Fibroblast of skin of abdomen (primary cell): ENCODE measurements at places on chromosomes 12 and 14.
A peak's percentile ranks its signal among the peaks of the same experiment; 100 is the strongest.

- no peak for DNase-seq
Measured at GRCh38 chr12:32777159-32777558, 21.5 kb upstream of the YARS2 start.

- peak; percentile 4 for DNase-seq
Measured at GRCh38 chr14:84272290-84272721, 1257.6 kb upstream of the FLRT2 start.

- peak; percentile 70 for DNase-seq
Measured at GRCh38 chr14:100410056-100410565, 87.0 kb downstream of the SLC25A47 start.

DNA sequence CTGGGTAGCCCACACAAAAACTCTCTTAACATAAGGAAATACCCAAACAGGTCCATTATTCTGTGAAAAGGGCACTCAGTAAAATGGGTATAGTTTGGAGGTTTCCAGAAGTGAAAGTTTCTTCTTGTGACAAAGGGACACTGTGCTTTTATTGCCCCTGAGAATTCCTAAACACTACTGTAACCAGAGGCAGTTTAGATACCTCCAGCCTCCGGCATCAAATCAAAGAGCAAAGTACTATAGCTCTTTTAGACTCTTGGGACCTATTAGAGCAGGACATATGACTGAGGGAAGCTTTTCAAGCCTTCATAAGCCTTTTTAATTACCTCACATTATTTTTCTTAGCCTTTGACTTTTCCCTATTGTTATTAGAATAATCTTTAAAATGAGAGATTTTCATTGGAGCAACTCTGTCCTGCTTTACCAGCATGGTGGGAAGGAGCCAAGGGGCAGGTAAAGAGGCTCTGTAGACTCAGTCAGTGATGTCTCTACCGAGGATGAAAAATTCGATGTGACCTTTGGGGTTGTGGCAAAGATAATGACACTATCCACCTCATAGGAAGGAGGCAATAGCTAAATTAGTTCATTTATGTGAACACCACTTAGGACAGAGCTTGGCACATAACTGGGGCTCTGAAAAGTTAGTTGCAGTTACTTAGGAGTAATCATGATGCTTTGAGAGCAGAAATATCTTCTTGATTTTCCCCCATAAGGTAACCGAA, 85.1 kb downstream of the IFNG start:
- DNase-seq, result no peak

DNA sequence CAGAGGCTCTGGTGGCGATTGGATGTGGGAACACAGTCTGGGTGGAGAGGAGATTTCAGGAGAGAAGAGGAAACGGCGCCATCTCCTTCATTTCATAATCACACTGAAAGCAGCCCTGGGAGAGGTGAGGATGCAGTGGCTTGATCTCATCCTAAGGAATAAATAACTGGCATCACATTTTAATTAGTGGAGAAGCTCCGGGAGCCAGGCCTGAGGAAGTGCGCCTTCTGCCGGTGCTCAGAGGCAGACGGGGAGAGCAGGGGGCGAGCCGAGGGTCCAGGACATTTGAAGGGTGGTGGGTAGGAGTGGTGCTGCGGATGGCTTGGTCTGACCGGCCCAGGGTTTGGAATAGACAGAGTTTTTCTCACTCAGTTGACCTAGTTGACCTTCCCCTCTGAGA, 265.0 kb downstream of the CACNA1C start:
- DNase-seq, result no peak

DNA sequence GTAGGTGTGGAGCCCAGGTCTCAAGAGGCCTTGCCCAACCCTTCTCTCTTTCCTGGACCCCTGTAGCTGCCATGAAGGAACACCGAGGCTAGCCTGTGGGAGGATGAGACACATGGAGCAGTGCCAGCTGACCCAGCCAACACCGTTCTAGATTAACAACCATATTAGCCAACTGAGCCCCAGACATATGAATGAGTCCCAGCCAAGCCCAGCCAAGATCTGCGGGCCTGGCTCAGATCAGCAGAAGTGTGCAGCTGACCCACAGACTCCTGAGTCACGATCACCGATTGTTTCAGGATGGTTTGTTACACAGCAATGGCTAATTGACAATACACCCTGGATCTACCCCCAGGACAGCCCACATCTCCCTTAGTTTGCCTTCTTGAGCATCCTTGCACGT, 82.1 kb downstream of the NTF3 start:
- DNase-seq, result no peak

DNA sequence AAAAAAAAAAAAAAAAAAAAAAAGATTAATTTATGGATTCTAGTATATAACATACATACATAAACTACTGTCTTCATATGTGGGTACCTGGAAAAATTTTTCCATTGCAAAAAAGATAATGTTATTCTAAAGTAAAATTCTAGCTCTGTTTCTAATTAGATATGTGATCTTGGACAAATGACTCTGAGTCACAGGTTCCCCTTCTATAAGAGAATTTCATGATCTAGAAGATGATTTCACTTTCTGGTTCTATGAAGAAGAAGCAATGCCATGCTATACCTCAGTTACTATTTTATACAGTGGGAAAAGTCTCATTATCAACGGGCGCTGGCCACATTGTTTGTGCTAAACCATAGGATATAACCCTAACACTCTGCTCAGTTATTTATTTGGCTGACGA, 351.3 kb downstream of the ZFP36L1 start:
- peak; percentile 41 for DNase-seq

GRCh38 chr12:127761880-127762279, 505.1 kb upstream of the TMEM132C start:
- no peak for DNase-seq

DNA sequence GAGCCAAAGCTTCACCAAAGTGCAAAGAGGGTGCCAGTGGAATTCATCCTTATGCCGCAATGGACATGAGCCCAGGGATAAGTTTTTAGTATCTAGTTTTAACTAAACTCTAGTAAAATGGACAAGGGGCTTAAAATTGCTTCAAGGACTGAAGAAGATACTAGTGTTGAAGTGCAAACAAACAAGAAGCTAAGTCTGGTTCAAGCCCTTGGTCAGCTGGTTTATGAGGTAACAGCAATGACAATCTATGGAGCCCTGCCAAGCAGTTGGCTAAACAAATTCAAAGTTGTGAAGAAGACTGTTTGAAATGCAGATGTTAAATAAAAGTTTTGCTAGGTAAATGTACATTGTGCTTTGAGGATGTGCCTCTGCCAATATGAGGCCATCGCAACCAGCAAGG, 209.4 kb downstream of the KTN1 start:
- no peak for DNase-seq

DNA sequence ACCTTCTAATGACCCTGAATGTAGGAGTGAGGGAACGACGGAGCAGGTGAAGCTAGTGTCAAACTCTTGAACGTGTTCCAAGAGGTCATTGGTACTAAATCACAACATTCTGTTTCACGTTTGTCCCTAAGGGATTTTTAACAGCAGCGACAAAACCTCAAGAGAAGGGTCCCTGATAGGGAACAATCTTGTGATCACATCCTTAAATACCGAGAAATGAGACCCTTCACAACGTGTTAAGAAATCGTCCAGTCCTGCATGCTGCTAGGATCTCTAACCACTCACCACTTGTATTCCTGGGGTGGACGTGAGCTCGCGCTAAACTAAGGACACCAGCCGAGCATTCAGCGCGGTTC, 134.1 kb upstream of the KRAS start:
- no peak for DNase-seq

- no peak for DNase-seq
Measured at GRCh38 chr12:127162307-127162706, 1104.7 kb upstream of the TMEM132C start.

DNA sequence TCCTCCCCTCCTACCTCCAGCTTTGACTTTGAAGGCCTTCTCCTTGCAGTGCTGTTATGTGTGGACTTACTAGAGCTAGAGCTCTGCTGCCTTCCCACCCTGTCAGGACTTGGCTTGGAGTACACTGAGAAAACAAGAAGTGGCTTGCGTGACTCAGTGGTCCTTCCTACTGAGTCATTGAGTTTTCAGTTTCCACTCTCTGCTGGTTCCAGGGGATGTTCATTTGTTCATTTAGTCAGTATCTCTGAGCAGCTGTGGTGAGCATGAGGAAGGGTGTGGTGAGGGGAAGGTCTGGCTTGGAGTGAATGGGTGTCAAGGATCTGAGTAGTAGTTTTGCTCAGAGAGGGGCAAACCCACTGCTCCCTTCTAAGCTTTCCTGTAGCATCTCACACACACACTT, 17.2 kb upstream of the ELK3 start:
- DNase-seq, result peak; percentile 42

DNA sequence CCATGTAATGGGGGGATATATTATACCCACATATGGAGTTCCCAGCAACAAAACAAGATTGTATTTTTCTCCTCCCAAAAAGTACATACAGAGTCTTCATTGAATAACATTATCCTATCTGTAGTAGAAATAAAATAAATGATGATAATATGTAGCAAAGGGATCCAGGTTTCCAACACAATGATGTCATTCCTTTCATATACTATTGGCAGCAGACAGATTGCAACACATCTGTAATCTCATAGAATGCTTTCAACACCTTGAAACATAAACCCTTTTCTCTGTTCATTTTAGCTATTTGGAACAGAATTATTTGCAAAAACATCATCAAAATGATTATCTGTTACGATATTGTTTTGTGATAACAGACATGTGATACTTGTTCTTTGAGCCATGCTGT, 317.6 kb downstream of the DPF3 start:
- DNase-seq, result no peak

DNA sequence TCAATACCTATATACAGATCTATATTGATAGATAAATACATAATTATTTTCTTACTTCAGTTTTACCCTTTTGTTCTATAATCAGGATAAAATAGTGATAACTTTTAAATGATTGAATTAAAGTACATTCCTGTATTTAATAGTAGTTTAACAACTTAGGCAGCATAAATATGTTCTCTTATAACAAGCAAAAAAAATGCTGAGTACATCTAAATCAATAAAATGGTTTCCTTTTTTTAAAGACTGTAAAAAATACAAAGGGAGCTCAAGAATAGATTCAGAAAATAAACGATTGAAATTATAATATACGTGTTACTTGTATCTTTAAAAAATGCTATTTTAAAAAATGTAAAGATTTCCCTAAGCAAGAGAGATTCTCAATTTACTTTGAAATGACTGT, 393.7 kb upstream of the TMEM132C start:
- DNase-seq, result no peak

DNA sequence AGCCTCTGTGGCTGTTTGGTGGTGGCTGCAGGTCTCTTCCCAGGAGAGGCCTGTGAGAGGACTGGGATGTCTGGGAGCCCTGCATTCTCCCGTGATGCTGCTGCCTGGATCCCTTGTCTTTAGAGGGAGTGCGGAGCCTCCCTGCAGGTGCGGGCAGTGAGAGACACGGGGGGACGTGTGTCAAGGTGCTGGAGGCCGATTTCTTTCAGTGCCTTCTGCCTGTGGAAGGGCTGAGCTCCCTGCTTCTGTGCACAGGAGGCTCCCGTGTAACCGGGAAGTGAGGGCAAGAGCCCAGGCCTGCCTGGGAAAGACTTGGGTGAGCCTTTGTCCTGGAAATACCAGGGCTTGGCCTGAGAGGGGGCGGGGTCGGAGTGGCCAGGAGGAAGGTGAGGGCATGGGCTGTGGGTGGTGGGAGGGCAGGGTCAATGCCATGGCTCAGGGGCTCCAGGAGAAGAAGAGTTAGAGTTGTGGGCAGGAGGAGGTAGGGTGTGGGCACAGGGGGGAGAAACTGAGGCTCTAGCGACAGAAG, 372.2 kb downstream of the TMEM121 start:
- no peak for DNase-seq

- DNase-seq, result peak; percentile 96
Measured at GRCh38 chr14:59482541-59483331, 1.5 kb downstream of the L3HYPDH start.

GRCh38 chr12:47067176-47067575, 12.2 kb upstream of the PCED1B start:
- DNase-seq, result no peak

GRCh38 chr14:34436960-34437728, 24.9 kb downstream of the SPTSSA start:
- DNase-seq, result peak; percentile 6

DNA sequence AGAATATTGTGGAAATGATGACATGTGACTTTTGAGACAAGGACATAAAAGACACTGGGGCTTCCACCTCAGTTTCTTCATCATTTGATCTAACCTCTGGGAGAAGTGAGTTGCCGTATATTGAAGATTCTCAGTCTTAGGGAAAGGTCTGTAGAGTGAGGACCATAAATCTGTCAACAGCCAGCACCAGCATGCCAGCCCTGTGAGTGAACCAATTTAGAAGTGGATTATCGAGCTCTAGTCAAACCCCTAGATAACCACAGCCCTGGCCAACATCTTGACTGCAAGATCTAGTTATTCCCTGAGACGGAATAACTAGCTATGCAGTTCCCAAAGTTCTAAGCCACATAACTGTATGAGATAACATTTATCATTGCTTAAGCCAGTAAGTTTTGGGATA, 108.8 kb upstream of the PTPRR start:
- peak; percentile 36 for DNase-seq
